ENCODE measurements at places on chromosomes 11 and 22.

DNA sequence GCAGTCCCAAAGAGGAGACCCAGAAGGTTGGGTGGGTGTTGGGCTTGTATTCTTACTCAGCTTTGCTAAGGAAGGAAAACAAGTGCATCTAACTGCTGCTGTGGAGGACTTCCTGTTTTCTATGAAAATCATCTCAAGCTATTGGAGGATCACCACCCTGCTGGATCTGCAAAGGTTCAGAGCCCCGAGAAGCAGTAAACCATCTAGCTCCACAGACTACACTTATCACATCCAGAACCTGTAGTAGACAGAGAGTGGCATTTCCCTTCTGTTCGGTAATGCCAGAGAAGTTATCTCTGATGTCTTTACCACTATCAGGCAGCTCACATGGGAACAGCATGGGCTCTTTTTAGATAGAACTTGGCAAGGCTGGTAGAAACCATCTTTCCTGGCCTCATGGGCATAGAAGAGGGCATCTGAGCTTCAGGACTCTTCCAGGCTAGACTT is 21.7 kb downstream of the KCNJ1 start:
- no peak for DNase-seq

DNA sequence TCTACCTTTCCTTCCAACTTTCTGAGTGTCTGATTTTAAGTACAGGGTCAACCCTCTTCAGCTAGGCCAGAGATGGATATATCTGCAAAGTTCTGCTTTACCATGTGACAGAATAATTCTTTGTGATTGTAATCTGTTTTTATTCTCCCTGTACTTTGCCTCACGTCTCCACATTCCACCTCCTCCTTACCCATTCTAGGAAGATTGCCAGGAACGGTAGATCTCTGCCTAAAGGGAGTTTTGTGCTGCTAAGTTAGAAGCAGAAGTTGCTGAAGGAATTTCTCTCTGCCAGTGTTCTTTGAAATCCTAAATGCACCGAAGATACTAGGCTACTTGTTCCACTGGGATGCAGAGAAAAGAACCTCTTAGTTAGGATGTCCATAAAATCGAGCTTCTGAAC is 20.7 kb upstream of the FAM181B start:
- DNase-seq, result peak; percentile 39

- DNase-seq, result peak; percentile 12
These were observed 1.1 kb upstream of the PLXNB2 start for GRCh38 chr22:50308597-50308935.

GRCh38 chr11:99920956-99921355 is 766.1 kb upstream of the ARHGAP42 start:
- no peak for DNase-seq

- no peak for DNase-seq
These were observed 229.0 kb downstream of the TMEM135 start for GRCh38 chr11:87266751-87267150.

DNA sequence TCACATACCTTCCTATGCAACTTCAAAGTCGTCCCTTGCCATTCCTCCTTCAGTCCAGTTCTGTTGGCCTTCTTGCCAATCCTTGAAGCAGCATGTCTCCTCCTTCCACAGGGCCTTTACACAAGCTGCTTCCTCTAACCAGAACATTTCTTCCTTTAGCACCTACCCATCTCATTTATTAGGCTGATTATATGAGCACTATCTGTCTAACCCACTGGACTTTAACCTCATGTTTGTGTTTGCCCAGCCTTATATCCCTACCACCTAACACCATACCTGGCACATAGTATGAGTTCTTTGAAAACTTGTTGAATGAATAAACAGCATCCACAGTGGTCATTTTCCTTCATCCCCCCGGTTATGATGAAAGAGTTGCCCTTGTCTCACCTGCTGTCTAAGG is 154.4 kb downstream of the WNT11 start:
- no peak for DNase-seq

- DNase-seq, result peak; percentile 31
These were observed 186.7 kb downstream of the LUZP2 start for GRCh38 chr11:24683583-24683982.

DNA sequence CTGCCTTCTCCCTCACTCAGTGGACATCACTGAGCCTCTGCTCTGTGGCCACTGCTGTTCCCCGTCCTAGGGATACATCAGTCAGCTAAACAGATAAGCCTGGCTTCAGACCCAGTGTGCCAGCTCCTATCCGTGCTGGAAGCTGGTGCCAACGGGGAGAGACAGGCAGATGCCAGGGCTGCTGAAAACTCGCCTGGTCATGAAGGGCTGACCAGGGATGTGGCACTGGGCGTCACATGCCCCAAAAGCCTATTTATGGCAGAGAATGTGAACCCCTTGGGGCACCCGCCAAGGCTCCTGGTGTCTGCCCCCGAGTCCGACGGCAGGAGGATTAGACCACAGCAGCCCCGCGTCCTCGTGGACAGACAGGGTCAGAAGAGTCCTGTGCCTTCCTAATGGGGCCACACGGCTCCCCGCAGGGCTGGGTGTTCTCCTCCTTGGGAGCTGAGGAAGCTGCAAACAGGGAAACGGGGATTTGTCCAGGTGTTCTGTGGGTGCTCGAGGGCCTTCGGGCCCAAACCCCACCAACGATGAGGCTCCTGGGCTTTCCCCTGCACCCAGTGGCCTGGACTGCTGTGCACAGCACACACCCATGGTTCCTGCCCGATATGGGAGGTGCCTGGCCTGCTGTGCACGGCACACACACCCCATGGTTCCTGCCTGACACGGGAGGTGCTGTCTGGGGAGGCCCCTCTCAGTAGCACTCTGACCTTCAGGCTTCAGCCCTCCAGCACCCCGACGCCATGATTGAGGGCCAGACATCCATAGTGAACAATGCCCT is 19.9 kb downstream of the ANO1 start:
- DNase-seq, result no peak

DNA sequence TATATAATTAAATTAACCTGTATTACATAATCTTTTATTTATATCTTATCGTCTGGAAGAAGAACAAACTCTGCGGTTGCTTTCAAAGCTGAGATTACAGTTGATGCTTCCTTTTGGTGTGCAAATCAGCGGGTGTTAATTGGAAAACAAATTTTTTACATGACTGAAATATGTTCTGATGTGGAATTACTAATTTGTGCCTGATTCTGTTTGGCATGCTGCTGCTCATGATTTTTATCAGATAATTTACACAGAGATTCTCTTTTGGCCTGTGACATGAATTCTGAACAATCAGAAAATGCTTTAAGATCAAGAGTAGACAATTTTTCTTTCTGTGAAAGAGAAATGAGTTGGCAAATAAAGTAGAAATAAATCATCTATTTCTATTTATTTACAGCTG is 510.8 kb downstream of the NELL1 start:
- no peak for DNase-seq

Data from NCI-H226 (cell line).